ENCODE measurements at places on chromosomes 4 and X.

- no peak for DNase-seq
Measured at GRCh38 chr4:106344647-106344970, 24.0 kb downstream of the GIMD1 start.

- DNase-seq = no peak
Measured at GRCh38 chrX:101377547-101377946, 8.4 kb downstream of the BTK start.

- DNase-seq = no peak
Measured at GRCh38 chr4:67575232-67576058, 16.9 kb downstream of the STAP1 start.

GRCh38 chrX:123422875-123423274 lies 238.8 kb downstream of the GRIA3 start:
- DNase-seq = no peak

DNA sequence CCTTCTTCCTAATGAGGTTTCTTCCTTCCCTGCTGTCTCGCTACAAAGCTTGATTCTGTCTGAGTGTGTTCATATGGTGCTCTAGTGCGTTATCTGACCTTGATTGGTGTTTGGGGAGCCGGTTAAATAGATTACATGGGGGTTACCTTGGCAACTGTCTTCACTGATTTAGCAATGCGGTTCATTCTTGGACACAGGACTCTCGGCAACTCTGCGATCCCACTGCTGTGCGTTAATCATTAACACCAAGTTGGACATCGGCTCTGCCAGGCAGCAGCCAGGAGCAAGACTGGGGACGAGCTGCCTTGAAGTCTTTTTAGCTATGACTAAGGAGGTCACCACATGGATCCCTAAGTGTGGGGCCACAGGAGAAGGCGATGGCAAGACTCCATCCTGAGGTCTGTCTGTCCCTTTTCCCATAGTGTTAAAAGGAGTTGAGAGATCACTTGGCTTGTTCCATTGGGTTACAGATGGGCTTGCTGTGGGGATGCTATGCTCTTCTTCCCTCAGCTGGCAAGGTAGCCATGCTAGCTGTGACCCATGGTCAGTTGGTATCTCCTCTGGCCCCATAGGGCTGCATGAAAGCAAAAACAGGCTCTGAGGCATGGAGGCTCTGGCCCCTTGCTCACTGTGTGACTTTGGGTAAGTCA lies 93.4 kb upstream of the MAMLD1 start:
- no peak for DNase-seq

DNA sequence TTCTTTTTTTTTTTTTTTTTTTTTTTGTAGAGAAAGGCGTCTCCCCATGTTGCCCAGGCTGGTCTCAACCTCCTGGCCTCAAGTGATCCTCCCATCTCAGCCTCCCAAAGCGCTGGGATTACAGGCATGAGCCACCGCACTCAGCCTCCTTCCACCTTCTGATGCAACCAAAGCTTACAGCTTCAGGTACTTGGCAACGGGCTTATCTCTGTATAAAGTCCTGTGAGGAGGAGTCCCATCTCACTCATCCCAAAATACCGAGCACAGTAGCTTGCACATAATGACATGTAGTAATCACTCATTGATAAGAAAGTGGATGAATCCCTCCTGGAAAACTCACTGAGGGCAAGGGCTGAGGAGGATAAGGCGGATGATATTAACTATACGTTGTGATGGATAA lies 19.1 kb downstream of the IRF2 start:
- no peak for DNase-seq

GRCh38 chrX:150692831-150693724 lies at the start of gene MTMR1:
Gene MTMR1, plus strand, starts transcription at chrX:150693396. Its CDS starts 135 bp downstream, at chrX:150693531.
- DNase-seq = peak; percentile 62

DNA sequence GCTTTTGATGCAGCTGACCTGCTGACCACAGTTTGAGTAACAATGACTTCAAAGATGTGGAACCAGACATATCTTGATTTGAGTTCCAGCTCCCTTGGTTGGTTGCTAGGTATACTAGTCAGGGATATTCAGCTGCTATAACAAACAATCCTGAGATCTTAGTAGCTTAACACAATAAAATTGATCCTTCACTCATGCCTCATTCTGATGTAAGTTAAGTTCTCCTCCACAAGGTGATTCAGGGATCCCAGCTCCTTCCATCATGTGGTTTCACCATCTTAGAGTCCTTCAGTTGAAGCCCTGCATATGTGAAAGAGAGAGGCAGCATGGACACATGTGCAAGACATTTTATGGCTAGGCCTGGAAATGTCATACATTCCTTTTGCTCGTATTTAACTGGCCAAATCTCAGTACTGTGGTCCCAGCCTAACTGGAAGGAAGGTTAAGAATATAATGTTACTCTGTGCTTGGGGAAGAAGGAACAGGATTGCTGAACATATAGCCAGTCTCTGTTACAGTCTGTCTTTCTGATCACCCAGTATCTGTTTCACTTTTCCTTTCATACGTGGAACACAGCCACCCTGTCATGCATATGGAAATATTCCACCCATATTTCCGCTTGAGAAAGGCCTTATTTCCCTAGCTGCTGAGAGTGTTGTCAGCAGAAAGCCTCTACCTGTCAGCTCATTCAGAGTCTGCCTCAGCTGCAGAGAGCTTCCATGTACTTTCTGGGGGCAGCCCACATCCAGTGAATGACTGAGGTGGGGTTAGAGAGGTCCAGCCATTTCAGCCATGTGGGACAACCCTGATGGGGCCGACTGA lies 7.1 kb downstream of the SMIM9 start:
- DNase-seq = peak; percentile 61

GRCh38 chr4:169174247-169174646 lies 96.5 kb downstream of the SH3RF1 start:
- no peak for DNase-seq

DNA sequence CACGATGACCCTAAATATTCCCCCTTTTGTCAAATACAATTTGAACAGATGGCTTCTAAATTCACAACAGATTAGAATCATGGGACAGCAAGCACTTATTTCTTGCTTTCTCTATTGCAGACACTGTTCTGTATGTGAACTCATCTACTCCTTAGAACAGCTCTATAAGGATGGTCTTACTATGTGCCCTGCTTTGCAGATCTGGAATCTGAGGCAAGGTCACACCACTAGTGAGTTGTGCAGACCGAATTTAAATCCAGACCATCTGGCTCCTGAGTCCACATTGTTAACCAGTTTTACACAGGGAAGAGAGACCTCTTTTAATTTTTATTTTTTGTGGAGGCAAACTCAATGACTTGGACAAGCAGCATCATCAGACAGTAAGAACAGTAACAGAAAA lies 50.2 kb downstream of the GPRIN3 start:
- no peak for DNase-seq

DNA sequence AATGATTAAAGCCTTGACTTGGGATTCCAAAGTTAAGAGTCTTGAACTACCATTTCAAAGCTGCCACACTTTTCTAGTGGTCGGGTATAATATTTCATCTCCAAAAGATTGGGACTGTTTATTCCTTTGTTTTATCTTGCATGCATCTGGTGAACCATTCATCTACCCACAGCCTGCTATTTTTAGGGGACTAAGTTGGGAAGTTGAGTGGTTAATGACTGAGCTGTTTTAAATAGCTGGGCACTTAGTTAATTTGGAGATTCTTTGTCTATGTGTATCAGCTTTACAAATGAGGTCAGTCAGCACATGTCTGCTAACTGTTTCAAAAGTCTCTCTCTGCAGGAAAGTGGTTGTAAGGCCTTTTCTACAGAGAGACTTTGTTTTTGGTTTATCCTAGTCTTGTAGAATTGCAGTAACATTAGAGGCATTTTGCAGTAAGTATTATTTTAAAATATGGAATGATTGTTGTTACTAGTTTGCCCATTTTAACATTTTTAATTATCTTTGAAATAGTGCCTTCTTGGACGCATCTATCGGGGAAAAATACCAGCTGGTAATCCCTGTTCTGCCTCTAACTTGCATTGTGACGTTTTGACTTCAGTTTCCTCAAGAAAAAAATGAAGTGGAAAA lies 8.2 kb downstream of the BMP2K start:
- no peak for DNase-seq

- no peak for DNase-seq
Measured at GRCh38 chr4:25308306-25308705, 4.3 kb upstream of the ZCCHC4 start.

DNA sequence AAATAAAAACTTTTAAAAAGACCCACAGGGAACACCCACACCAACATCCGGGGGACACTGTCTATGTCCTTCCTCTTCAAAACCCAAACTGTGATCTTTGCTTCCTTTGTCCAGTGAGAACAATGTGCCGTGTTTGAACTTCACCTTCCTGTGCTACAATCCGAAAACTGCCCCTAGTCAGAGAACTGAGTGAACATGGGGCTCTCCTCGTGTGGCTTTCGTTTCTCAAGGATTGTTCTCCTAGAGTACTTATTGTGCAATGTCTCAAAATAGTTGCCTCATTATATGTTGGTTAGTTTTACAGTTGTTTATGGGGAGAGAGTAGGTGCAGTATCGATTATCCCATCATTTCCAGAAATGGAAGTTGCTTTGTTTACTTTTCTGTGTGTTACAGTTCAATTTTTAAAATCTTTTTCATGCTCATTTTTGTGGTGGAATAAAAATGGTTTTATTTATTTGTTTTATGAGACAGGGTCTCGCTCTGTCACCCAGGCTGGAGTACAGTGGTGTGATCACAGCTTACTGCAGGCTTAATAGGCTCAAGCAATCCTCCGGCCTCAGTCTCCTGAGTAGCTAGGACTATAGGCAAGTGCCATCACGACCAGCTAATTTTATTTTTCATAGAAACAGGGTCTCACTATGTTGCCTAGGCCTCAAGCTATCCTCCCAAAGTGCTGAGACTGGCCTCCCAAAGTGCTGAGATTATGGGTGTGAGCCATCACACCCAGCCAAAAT lies 29.9 kb downstream of the RBMX start:
- DNase-seq = no peak

- no peak for DNase-seq
Measured at GRCh38 chrX:39514801-39515200, 583.0 kb downstream of the BCOR start.

GRCh38 chrX:96449896-96450295 lies 234.7 kb upstream of the DIAPH2 start:
- DNase-seq = no peak

GRCh38 chrX:63585936-63586335 lies 199.1 kb downstream of the ARHGEF9 start:
- no peak for DNase-seq

DNA sequence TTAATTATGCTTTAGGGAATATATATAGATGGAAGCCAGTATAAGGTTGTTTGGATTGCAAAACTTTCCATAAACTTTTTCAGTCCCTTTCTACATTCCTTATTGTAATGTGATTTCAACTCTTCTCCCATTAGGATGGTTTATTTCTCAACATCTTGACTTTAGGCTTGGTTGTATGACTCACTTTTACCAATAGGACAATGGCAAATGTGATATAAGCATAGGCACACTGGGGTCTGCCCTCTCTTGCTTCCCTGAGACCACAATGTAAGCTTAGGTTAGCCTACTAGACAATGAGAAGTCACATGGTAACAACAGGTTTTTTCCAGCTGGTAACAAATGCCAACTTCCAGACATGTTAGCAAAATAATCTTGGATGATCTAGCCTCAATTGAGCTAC lies 163.3 kb upstream of the RBPJ start:
- no peak for DNase-seq

- DNase-seq = no peak
Measured at GRCh38 chrX:2485789-2486345, 14.9 kb downstream of the DHRSX start.

- DNase-seq = no peak
Measured at GRCh38 chr4:122914292-122914904, 8.0 kb downstream of the NUDT6 start.

DNA sequence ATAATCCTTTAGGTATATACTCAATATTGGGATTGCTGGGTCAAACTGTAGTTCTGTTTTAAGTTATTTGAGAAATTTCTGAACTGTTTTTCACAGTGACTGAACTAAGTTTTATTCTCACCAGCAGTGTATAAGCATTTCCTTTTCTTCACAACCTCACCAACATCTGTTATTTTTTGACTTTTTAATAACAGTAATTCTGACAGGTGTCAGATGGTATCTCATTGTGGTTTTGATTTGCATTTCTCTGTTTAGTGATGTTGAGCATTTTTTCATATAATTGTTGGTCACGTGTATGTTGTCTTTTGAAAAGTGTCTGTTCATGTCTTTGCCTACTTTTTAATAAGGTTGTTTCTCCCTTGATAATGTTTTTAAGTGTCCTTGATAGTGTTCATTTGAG lies 112.6 kb downstream of the LINC00632 start:
- no peak for DNase-seq

- DNase-seq = no peak
Measured at GRCh38 chrX:20128670-20129069, 12.0 kb upstream of the MAP7D2 start.

DNA sequence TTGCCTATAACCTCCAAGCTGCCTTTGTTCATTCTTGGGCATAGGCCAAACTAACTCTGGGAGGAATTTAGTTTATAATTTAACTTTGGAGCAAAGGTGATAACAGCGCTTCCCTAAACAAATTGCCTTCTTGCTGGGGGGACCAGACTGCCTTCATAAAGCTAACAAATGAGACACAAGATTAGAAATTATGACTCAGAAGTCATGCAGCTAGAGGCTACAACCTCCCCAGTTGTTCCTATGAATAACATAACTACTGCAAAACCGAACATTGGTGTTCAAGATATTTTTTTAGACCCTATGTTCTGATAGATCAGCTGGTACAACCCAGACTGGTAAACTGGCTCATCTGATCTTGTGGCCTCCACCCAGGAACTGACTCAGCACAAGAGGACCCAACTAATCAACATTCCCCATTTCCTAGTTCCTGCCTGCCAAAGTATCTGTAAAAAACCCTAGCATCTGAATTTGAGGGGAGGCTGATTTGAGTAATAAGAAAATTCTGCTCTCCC lies 22.0 kb upstream of the TMPRSS11B start:
- no peak for DNase-seq

- DNase-seq = no peak
Measured at GRCh38 chr4:83629945-83630721, 94.2 kb downstream of the GPAT3 start.

GRCh38 chrX:38923451-38923969 lies 122.3 kb downstream of the MID1IP1 start:
- DNase-seq = no peak

- no peak for DNase-seq
Measured at GRCh38 chr4:43316813-43317212, 424.3 kb downstream of the GRXCR1 start.

- no peak for DNase-seq
Measured at GRCh38 chr4:54332542-54332941, 103.4 kb downstream of the PDGFRA start.
